ENCODE measurements at places on chromosomes 5 and 9. TPM values are rescaled to one million over a fixed set of nuclear protein-coding genes. Genes with fewer than 3 reads are reported as not detected.

GRIA1 gene
- total RNA-seq, result not detected

ENTPD8 gene
- 0.16 TPM for total RNA-seq

MLANA gene
- not detected for total RNA-seq

MAPK9 gene
- total RNA-seq, result 13.6 TPM

WNT8A gene
- total RNA-seq, result not detected

IRGM gene
- not detected for total RNA-seq

PDE6A gene
- total RNA-seq, result 0.06 TPM

DNM1 gene
- total RNA-seq, result 0.69 TPM

SPAG8 gene
- 0.32 TPM for total RNA-seq

ACTBL2 gene
- under 0.01 TPM for total RNA-seq

OLFM1 gene
- 25.5 TPM for total RNA-seq

GARNL3 gene
- 3.3 TPM for total RNA-seq

FAXDC2 gene
- 15.9 TPM for total RNA-seq

SLC45A2 gene
- total RNA-seq, result not detected

GNA14 gene
- 2.6 TPM for total RNA-seq

IGFBPL1 gene
- 0.25 TPM for total RNA-seq

ARL14EPL gene
- not detected for total RNA-seq

FAM221B gene
- total RNA-seq, result not detected

SPINK6 gene
- not detected for total RNA-seq

CAMLG gene
- total RNA-seq, result 32.4 TPM

TMEM203 gene
- 17.2 TPM for total RNA-seq

CATSPER3 gene
- not detected for total RNA-seq

PARP8 gene
- 1.2 TPM for total RNA-seq

IRX4 gene
- total RNA-seq, result not detected

MUSK gene
- not detected for total RNA-seq

SPATA31C1 gene
- not detected for total RNA-seq

SLC25A2 gene
- total RNA-seq, result 0.16 TPM

AP3S1 gene
- 42.4 TPM for total RNA-seq

SPATA31E1 gene
- total RNA-seq, result not detected

LTC4S gene
- total RNA-seq, result not detected

CDH9 gene
- not detected for total RNA-seq

PAEP gene
- not detected for total RNA-seq

CCL27 gene
- total RNA-seq, result 0.16 TPM

AK8 gene
- 0.06 TPM for total RNA-seq

TLX3 gene
- not detected for total RNA-seq

EIF4EBP3 gene
- total RNA-seq, result 1.6 TPM

ABLIM3 gene
- 40.3 TPM for total RNA-seq

PRRX2 gene
- total RNA-seq, result not detected

MARVELD2 gene
- total RNA-seq, result 4.4 TPM

FGF10 gene
- total RNA-seq, result not detected

MSMP gene
- total RNA-seq, result 6.2 TPM

SLC46A2 gene
- not detected for total RNA-seq

SEMA5A gene
- total RNA-seq, result 0.31 TPM

ATP10B gene
- total RNA-seq, result under 0.01 TPM

FLT4 gene
- 78.0 TPM for total RNA-seq

ASPN gene
- total RNA-seq, result not detected

Measured in bladder microvascular endothelial cell (primary cell).